ENCODE measurements at places on chromosomes 7 and 10.

GRCh38 chr10:1362589-1363445 is 306.6 kb downstream of the WDR37 start:
- no peak for DNase-seq

DNA sequence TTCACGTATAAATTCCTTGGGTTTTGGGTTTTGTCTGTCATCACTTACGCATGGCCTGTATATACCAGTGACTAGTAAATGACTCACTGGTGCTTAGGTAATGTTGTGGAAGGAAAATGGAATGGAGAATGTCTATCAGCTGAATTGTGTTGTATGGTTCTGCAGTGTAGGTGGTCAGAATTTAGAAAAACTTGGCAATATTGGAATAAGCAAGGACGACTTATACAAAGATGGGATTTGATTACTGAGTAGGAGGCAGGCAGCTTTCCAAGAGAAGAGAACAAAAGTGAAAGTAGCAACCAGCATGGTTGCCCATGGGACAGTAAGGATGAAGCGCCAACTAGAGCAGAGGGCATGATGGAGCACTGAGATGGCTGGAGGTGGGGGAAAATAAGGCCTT is 168.6 kb upstream of the CSTF2T start:
- DNase-seq = no peak

DNA sequence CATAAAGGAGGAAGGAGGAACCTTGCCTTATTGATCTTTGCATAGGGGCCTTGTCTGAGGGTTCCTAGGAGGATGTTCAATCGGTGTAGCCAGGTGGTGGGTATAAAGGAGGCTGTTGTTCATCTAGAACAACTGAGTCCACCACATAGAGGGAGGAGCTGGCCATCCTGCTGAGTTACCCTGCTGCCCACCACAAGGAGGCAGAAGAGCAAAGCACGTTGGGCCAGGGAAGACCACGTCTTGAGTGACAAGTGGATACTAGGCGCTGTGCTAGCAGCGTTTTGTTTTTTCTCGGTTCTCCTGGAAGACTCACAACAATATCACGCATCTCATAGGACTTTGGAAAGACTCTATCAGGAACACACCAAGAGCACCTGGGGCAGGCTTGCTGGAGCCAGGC is 20.0 kb downstream of the FOXI2 start:
- DNase-seq = no peak

GRCh38 chr7:51774178-51774577 is 457.6 kb upstream of the COBL start:
- no peak for DNase-seq

GRCh38 chr10:55398497-55398882 is 597.5 kb upstream of the PCDH15 start:
- DNase-seq = no peak

- no peak for DNase-seq
These were observed 74.8 kb upstream of the RPA3 start for GRCh38 chr7:7793249-7793648.

- DNase-seq = no peak
These were observed 2.9 kb downstream of the AS3MT start for GRCh38 chr10:102872163-102872562.

DNA sequence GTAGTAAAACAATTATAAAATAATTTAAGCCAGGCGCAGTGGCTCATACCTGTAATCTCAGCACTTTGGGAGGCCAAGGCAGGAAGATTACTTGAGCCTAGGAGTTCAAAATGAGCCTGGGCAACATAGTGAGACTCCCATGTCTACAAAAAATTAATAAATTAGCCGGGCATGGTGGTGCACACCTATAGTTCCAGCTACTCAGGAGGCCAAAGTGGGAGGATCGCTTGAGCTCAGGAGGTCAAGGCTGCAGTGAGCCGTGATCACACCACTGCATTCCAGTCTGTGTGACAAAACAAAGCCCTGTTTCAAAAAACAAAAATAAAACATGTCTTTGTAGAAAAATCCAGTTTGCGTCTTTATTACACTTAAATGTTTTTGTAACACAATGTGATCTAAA is 141.9 kb upstream of the KAT6B start:
- DNase-seq = no peak

DNA sequence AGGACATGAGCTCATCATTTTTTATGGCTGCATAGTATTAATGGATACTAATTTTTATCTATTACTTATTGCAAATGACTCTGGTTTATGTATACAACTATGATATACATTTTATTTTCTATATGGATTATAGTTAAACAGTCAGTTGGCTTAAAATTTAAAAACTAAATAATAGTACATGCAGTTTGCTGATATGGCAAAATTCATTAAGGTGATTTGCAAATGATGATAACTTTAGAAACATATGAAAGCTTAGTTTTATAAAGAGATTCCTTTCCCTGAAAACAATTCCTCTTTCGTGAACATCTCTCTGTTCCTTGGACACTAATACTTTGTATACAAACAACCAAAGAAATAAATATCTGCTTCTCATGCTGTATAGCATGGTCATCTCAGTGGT is 165.5 kb upstream of the SEMA3E start:
- no peak for DNase-seq

- DNase-seq = no peak
These were observed 43.5 kb downstream of the PRKG1 start for GRCh38 chr10:51117794-51118193.

- no peak for DNase-seq
These were observed 21.4 kb upstream of the GPR146 start for GRCh38 chr7:1022801-1023465.

GRCh38 chr7:2792856-2793487 is 51.1 kb downstream of the GNA12 start:
- DNase-seq = no peak

GRCh38 chr7:39919646-39920045 is 30.4 kb upstream of the CDK13 start:
- no peak for DNase-seq

DNA sequence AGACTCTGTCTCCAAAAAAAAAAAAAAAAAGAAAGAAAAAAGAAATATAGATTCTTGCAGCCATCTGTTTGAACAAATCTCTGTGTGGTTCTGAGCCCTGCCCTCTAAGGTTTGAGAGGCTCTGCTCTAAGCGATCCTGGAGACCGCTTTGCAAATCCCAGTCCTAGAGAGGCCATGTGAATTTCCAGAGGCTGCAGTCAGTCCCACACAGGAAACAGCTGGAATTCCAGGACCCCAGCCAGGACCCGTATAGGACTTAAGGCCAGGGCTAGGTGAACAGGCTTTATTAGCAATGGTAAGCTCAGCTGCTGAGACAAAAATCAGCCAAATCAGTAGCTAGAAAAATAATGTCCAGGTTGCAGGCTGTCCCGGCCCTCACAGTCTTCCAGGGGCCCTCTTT is 154.8 kb downstream of the RPS24 start:
- no peak for DNase-seq

DNA sequence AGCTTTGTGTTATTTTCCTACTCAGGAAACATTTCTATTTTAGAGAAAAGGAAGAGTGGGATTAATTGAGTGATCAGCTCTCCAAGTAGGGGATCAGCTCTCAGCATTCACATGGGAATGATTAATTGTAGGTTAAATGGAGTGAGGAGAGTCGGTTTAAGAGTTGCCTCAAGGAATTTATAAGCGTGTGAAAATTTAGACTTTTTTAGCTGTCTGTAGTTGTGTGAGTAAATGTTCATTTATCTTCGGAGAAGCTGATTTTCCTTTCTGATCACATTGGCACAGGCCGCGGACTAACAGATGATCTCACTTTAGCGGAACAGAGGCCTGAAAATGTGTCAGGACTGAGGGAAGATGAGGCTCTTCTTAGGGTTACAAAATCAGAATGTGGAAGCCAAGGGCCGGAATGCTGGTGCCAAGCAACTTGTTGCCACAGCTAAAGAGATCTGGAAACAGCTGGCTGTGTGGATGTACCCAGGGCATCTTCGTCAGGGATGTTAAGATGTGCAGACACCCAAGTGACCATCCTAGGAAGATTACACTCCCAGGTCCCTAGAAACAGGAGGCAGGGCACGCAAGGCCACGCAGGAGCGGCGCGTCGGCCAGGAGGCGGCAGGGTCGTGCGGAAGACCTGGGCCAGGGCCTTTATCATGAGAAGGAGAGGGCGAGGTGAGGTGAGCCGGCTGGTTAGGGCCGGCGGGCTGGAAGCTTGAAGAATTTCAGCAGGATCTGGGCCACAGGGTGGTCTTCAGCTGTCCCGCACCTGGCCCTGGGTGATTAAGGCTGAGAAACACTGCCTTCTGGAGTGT is 35.1 kb upstream of the TTYH3 start:
- no peak for DNase-seq

GRCh38 chr10:100811261-100811660 is 65.9 kb downstream of the PAX2 start:
- no peak for DNase-seq

DNA sequence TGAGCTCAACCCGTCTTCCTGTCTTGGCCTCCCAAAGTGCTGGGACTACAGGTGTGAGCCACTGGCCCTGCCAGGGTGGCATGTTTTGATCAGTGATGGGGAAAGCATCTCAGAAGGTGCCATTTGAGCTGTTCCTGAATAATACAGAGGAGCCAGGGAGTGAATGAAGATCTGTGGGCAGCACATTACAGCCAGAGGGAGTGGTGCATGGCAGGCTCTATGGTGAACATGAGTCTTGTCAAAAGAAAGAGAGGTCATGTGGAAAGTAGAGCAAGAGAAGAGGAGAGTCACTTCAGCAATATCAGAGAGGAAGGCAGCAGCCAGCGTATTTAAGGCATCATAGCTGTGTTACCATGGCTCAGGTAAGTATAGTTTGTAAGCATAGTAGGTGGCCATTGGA is 275.7 kb upstream of the LRGUK start:
- DNase-seq = no peak

DNA sequence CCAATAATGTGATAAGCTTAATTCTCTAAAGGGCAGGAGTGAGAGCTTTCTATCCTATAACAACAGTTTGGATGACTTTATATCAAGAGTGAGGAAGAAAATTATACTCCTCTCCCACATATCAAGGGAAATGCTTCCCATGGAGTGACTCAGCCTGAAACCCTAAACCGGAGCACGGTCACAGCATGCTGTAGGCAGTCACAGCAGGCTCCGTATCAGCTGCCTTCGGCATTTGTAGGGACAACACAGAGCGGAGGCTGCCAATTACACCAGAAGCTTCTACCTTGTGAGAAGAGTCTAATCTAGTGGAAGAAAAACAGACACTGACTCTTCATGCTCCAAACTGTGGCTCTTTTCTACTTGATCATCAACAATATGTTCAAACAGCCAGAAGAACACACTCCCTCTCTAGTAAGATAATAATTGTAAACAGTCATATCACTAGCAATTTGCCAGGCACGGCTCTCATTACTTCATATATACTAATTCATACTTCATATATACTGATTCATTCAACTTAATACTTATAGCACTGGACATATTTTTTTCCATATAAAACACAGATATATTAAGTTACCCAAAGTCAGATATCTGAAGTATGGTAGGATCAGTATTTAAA is 65.9 kb downstream of the DGKB start:
- peak; percentile 50 for DNase-seq

DNA sequence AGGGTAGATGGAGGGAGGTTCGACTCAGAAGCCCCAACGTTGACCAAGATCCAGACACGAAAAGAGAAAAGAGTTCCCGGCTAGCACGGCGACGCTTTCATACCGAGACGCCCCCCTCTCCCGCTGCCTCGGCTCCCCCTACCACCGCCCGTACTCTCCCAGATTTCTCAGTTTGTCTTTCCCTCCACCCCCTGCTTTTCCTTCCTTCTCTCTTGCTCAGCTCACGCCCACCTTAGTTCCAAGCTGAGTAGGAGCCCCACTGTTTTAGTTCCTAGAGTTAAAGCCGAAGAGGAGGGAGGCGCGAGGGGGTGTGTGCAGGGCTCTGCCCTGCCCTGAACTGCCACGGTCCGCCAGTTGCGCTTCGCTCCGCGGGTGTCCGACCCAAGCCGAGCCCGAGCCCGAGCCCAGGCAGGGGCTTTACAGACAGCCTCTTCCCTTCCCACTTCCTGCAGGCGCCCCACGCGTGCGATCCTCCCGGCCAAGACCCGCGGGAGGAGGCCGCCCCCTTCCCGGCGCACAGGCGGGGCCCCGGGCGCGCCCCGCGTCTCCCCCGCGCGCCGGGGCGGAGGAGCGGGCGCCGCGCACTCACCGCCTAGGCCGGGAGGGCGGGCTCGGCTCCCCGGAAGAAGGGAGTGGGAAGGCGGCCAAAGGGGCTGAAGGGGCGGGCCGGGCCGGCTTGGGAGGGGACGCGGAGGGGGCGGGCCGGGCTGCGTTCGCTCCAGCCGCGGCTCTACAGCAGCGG is at the start of gene EPHB6:
Gene EPHB6 (plus strand): TSS at position 705 of the 742 bp plus-strand sequence. CDS start 8,152 bp downstream, outside the sequence.
- DNase-seq = no peak

GRCh38 chr10:91163869-91164474 is 56.5 kb upstream of the PCGF5 start:
- no peak for DNase-seq

- no peak for DNase-seq
These were observed 139.7 kb downstream of the TMEM26 start for GRCh38 chr10:61313460-61313859.

DNA sequence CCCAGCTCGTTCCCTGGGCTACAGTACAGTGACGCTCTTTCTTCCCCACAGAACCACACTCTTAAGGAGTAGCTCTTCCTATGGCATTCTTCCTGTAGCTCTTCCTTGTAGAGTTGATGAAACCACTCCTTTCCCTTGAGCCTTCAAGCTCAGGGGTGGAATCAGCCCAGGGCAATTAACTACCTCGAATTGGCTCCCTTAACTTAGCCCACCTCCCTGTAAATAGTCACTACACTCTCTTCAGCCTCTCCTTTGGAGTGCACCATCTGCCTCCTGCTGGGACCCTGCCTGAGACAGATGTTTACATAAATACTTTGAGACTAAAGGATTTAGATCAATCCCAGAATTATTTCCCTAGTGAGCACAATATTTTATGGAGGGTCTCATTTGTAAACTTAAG is 537.8 kb upstream of the AUTS2 start:
- no peak for DNase-seq

- no peak for DNase-seq
These were observed 336.8 kb upstream of the IGFBP3 start for GRCh38 chr7:46257761-46258448.

DNA sequence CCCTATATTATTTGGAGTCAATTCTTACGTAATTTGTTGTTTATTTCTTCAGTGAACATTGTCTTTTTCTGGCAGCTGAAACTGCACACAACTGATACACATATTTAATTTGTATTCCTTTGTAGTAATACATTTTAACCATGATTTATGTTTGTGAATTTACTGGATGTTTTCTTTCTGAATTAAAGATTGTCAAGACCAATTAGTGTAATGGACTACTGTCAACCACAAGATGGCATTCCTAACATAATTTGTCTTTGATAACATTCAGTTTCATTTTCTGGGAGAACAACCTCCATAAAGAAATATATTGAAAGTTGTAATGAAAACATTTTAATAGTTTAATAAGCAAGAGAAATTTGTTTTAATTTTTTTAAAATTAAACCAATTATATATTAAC is 10.1 kb downstream of the THNSL1 start:
- DNase-seq = no peak
